ENCODE measurements at places on chromosomes 12 and 14.
A peak's percentile ranks its signal among the peaks of the same experiment; 100 is the strongest.

DNA sequence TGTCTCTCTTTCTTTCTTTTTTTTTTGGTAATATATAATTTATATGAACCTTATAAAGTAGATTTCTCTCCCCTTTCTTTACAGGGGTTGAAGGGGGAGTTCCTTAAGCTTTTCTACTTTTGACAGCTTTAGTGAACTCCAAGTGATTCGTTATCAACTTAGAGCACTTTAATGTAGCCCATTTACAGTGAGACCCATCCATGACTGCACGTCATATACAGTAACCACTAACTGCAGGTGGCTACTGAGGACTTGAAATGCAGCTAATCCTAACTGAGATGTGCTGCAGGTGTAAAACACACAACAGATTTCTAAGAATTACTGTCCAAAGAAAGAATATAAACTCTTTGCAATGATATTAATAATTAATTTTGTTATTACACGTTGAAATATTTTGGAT, 582 bp downstream of the LRRIQ1 start:
- no peak for DNase-seq

GRCh38 chr12:92047393-92047826, 98.2 kb downstream of the BTG1 start:
- no peak for DNase-seq

GRCh38 chr12:116144384-116144783, 133.1 kb downstream of the MED13L start:
- no peak for DNase-seq

- DNase-seq, result no peak
Observed at GRCh38 chr12:51592034-51592705, 1.1 kb downstream of the SCN8A start.

DNA sequence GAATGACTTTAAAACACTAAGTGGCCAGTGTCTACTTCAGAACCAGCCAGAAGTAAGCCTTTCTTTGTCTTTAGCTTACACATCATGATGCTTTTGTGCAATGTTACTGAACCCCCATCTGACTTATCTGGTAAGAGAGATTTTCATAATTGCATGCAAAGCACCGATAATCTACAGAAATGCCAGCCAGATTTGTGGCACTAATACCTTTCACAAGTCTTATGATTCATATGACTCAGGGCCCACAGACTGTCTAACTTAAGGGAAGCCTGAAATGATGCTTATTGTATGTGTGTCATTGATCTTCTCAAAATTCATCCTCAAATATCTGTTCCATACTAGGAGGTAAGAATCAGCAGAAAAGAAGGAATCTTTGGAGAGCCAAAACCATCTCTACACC, 18.0 kb downstream of the IGF1 start:
- DNase-seq, result no peak

DNA sequence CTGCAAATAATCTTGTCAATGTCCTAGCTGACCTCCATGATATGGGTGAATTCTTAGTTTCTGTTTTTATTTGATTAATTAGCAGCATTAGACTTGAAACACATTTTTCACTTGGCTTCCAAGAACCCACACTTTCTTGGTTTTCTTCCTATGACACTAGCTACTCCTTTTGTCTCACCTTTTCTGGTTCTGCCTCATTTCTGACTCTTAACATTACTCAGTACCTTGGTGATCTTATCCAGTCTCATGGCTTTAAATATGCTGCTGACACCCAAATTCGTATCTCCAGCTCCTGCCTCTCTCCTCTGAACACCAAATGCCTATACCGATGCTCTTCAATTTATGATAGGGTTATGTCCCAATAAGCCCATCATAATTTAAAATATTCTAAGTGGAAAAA, 32.0 kb upstream of the SSTR1 start:
- DNase-seq, result no peak

GRCh38 chr12:46179693-46180452, 89.0 kb downstream of the SLC38A1 start:
- no peak for DNase-seq

GRCh38 chr12:104648756-104649155, 192.0 kb downstream of the CHST11 start:
- no peak for DNase-seq

- no peak for DNase-seq
Observed at GRCh38 chr12:12499909-12500604, 62.6 kb downstream of the DUSP16 start.

DNA sequence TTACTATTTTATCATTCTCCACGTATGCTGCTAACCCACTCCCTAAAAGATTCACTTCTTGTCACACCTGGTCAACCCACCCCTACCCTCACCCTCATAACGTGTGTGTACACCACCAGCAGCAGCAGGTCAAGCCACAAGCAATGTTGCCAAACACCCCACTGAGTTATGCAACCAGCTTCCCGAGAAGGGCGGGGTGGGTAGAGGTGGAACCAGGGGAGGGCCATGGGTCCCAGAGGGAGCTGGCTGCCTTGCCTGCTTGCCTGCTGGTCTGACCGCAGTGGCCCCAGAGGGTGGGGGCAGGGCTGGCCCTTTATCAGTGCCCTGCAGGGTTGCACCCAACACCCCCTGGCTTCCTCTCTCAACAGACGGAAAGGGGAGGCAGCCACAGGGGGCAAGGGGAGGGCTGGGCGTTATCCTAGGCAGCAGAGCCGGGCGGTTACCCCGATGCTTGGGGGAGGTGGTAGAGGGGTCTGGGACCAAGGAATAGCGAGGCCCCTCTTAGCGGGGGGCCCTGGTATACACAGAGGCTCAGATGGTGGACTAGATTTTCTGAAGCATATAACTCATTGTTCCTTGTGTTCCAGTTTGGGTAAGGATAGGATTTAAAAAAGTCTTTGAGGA, 3.5 kb upstream of the NFE2 start:
- DNase-seq, result no peak

DNA sequence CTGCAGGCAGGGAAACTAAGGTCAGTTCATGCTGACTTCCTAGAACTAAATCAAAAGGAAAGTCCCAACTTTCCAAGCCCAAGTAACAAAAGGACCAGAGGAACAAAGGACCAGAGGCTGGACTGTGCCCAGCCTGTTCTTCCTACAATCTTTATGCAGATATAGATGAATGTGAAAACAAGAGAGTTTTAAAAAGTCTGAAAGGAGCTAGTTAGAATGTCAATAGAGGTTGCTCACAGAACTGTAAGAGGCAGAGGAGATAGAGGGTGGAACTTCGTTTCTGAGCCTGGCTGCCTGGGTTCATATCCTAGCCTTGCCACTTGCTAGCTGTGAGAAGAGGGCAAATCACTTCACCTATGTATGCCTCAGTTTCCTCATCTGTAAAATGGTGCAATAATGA, 30.0 kb upstream of the CCDC63 start:
- DNase-seq, result no peak

- DNase-seq, result peak; percentile 15
Observed at GRCh38 chr14:88551094-88551870, 3.5 kb downstream of the PTPN21 start.

DNA sequence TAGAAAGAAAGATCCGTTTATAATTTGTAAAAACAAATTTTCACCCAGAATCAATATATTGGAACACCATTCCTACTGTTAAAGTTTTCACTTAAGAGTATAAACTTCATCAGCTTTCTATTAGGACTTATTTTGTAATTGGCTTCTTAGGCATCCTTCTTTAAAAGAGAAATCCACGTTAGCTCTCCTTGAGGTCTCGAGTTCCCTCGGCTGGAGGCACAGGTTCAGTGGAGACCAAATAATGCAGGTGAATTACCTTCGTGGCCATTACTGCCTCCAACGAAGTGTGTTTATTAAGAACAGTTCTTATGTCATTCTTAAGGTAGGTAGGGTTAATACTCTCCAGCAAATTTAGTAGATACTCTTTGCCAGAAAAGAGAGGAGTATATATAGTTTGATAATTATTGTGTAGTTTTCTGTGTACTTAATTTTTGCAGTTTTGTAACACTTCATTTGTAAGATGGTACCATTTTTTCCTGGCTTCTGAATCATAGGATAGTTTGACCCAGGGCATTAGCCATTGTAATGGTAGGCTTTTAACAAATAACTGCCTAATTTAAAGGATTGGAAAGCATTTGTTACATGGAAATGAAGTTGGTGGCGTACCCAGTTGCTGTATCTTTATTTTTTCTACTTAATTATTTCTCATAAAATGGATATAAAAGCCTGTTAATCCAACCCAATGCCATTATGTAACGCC, 2.2 kb downstream of the CALM1 start:
- no peak for DNase-seq

DNA sequence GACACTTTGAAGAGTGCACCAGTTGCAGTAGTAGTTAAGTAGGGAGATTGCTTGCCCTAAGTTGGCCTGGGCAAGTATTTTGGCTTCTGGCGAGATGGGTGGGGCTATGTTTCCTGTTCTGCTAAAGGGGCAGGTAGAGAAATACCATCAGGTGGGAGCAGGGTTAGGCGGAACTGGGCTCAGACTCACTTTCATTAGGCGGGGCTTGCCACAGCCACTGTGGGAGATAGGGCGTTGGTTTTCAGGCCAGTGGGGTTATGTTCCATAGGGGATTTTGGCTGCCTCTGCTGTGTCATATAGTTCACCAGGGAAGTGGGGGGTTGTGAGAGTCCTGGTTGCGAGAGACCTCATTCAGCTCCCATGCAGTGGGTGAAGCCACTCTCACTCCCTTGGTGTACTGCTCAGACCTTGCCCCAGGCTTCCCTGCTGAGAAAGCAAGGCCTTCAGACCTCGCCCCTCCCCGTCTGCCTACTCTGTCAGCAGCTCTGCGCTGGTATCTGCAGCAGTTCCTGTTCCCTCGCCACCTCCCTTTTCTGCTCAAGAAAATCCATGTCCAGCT, 43.3 kb downstream of the AEBP2 start:
- peak; percentile 8 for DNase-seq

- DNase-seq, result no peak
Observed at GRCh38 chr14:104977681-104978653, at the start of gene AHNAK2. Gene AHNAK2 (minus strand): TSS chr14:104978374. CDS start chr14:104978237, 137 bp downstream.

GRCh38 chr12:102024765-102025164, 37.0 kb downstream of the WASHC3 start:
- no peak for DNase-seq

GRCh38 chr12:4274396-4275015, 944 bp downstream of the CCND2 start:
- DNase-seq, result no peak

DNA sequence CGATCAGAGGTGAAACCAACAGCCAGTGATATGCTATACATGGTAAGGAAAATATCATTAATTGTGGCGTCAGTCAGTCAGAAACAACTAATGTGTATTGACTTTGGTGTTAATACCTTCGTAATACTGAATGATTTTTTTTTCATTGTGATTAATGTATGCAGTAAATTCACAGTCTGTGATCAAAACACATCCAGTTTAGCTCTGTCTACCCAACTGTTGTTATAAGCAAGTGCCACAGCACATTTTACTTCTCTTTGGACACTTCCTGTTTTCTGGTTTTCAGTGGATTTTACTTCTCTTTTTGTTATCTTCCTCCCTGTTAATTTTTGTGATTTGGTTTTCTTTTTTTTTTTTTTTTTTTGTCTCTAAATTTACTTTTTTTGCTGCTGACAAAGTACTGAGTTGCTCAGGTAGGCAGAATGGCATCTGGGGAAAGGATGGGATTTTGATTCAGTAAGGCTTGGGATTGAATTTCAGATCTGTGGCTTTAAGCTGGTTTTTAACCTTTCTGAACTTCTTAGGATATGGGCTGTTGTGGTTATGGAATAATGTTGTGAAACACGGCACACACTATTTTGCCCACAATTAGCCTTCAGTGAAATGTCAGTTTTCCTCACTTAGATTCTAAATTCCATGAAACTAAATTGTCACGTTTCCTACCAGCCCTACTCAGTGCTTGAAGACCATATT, 604 bp downstream of the GLIPR1 start:
- DNase-seq, result no peak

GRCh38 chr12:71780237-71780822, 25.7 kb downstream of the RAB21 start:
- DNase-seq, result no peak

DNA sequence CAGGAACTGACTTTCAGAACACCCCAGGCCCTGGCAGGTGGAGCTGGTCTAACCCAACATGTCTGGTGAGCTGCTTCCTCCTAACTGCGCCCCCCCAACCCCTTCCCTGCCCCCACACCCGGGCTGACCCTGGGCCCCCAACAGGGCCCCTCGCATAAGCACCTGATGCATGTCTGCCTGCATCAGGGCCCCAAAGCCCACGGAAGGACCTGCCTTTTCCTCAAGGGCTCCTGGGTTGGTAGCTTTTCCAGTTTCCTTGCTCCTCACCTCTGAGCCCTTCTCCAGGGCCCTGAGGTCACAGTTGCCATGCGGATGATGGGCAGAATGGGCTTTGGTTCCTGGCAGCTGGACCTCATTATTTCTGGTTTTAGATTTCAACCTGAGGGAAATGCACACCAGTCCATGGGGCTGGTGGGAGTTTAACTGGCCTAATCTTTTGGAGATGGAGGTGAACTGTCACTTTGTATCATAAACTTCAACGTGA, 18.5 kb downstream of the TESC start:
- DNase-seq, result no peak

- no peak for DNase-seq
Observed at GRCh38 chr14:24399447-24399822, 632 bp downstream of the NYNRIN start.

GRCh38 chr12:92365333-92365732, 219.7 kb upstream of the BTG1 start:
- DNase-seq, result no peak

DNA sequence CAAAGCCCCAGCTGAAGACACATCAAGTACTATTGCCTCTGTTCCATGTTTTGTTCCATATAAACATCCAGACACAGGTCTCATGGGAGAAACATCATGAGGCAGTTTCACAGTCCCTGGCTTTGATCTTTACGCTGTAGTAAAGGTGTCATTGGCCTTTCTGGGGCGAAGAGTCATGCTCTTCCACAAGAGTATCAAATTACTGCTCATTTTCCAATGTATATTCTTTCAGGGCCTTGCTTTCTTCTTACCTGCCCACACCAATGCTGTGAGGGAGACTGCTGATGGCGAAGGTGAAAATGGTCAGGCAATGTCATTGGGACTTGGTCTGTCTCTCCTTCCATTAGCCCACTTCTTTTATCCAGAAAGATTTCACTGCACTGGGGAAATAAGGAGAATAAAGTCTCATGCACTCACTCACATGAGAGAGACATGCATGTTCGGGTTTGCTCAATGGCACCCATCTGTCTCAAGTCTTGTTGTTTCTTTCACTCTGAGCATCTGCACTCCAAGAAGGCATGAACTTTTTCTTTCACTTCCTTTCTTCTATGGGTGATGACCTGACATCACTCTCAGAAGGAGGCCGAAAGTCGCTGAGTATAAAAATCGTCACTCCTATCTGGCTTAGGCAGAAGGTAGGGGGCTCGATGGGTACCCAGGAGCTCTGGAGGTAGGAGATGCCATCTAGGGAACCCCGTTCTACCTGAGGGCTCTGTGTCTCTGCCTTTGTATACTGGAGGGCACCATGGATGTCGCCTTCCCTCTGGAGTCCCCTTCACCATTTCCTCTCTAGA, 1.3 kb upstream of the JDP2 start:
- DNase-seq, result no peak

- DNase-seq, result no peak
Observed at GRCh38 chr14:49774106-49774505, 6.2 kb downstream of the KLHDC2 start.

GRCh38 chr12:5407034-5407856, 24.7 kb upstream of the NTF3 start:
- no peak for DNase-seq

- no peak for DNase-seq
Observed at GRCh38 chr12:94261786-94262185, 113.4 kb downstream of the PLXNC1 start.

GRCh38 chr12:70059373-70059772, 183.9 kb upstream of the CNOT2 start:
- DNase-seq, result no peak

GRCh38 chr12:12278899-12279298, 12.1 kb upstream of the LRP6 start:
- DNase-seq, result no peak

- no peak for DNase-seq
Observed at GRCh38 chr12:1566449-1567135, 27.8 kb downstream of the FBXL14 start.

Measured in activated naive CD8-positive, alpha-beta T cell treated with anti-CD3 and anti-CD28 coated beads, Interleukin-2, amount 50 U/mL, for 16 hours (primary cell).